Inflammatory macrophage (primary cell): ENCODE measurements at places on chromosomes 7 and 10.

- DNase-seq: no peak
These were observed 348.7 kb upstream of the HPS1 start for GRCh38 chr10:98795467-98795866.

DNA sequence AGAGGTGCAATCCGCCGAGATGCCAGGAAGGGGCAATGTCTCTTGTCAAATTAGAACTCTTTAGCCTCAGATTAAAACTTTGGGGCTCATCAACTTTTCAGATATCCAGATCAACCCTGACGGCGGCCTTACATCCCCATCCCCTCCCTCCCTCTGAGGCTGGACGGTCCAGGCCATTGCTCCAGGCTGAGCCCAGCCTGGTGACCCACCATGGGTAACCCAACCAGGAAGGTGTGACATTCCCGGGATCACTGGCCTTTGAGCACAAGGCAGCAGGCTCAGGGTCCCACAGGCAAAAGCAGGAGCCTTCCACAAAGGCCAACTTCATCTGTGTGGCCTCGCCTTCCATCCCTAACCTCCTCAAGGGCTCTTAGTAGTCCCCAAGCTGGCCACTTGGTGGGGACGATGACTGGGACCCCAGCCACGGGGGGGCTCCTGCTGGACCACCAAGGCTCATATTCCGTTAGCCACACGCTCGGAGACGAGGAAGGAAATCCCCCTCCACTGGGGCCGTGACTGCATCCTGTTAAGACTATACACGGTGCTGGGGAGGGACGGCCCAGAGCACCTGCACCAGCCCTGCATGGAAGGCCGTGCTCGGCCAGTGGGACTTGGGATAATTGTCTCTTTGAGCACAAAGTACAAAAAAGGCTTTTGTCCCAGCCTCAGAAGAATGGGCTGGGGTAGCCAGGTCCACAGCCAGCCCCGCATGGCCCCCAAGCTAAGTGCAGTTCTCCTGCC, 62.8 kb downstream of the ZRANB1 start:
- no peak for DNase-seq

GRCh38 chr7:115356999-115357702, 435.3 kb downstream of the MDFIC start:
- no peak for DNase-seq

DNA sequence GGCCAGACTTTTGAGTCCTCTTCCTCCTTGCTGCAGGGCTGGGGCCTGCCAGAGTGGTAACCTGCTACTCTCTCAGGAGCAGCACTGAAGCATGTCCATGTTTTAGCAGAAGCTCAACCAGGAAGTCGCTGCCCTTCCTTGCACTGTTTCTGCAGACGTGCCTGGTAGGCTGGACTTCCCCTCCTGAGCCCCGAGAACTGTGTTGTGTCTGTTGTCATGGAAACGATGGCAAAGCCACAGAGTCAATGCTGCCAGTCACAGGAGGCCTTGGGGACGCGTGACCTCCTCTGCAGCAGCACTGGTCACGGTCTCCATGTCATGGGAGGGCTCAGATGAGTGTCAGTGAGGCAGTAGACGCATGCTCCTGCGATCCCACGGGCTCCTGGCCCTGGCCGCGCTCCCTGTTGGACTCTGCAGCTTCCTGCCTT, 145.5 kb downstream of the FANK1 start:
- peak; percentile 99 for DNase-seq

DNA sequence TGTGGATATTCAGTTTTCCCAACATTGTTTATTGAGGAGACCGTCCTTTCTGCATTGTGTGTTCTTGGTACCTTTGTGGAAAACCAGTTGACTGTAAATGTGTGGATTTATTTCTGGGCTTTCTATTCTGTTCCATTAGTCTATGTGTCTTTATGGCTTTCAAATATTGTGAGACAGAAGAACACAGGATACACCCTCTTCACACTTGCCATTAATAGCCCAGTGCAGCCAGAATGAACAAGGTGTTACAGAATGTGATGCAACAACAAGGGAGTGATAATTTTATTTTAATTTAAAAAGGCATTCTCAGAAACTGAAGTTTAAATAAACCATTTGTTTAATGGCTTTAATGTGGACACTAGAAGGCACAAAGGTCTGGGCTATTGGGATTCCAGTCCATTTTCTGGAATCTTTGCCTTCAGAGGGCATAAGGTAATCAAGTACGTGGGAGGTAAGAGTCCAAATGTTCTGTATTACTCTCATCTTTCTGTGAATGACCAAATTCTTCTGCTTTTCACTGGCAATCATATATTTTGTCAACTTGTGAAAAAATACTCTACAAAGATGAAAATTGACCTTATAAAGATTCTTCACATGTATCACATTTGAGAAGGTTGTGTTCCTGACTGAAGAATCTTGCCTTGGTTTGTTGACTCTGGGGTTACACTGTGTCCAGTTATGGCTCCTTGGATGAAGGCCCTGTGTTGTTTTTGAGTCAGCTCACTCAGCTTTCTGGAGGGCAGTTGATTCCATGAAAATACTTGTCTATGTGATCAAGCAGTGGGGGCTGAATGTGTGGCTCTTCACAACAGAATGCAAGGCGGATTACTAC, 962.7 kb downstream of the LRMDA start:
- no peak for DNase-seq

DNA sequence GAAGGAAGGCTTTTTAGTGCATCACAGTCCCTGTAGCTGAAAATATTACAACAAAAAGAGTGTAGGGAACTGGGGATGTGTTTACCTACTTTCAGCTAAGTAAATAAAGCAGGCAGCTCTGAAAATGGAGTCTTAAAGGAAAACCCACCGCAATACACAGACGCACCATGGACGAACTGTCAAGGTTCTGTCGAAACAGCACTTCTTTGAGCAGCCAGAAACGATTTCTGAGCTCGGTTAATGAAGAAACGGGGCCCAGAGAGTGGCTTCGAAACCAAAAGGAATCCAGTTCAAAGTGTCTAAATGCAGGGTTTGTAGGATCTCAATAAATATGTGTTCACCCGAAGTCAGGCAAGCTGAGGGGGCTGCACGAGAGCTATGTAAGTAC, 275.4 kb upstream of the NEBL start:
- DNase-seq: no peak

DNA sequence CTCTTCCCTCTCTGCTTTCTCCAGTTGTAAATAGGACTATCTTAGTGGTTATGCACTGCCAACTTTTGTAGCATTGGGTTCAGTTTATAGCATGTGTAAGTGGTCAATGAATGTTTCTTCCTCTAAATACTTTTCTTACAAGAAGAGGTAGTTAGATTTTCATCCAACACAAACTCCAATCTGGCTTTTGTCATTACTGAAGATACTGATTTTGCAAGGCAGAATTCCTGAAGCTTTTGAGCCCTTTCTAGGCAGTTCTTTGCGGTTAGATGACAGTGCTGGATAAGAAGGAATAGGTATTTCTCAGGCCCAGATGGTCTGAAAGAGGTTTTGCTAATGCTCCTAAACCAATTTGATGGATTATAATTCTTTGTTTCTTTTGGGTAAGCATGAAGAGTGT, 60.5 kb downstream of the BICC1 start:
- DNase-seq: no peak

GRCh38 chr10:72846238-72846637, 47.3 kb upstream of the OIT3 start:
- DNase-seq: no peak
